ENCODE measurements at places on chromosomes 1 and 21. TPM values are rescaled to one million over a fixed set of nuclear protein-coding genes. Genes with fewer than 3 reads are reported as not detected.

C1orf185 gene
- total RNA-seq, result not detected

- DNase-seq, result no peak
- H3K4me1 ChIP-seq, result no peaks in the 10 kb centered on the region
- H3K27me3 ChIP-seq, result no peaks in the 10 kb centered on the region
- no peaks in the 10 kb centered on the region for H3K36me3 ChIP-seq
- H3K4me3 ChIP-seq, result no peak overlapping the region
These were observed 16.1 kb downstream of the TIE1 start for GRCh38 chr1:43316738-43317520.

GRCh38 chr1:19757641-19758040 lies 42.1 kb downstream of the TMCO4 start:
- peak overlapping the region; percentile 61 for H3K27ac ChIP-seq
- peaks cover 6% of the 10 kb centered on the region for H3K4me1 ChIP-seq
- no peaks in the 10 kb centered on the region for H3K27me3 ChIP-seq
- no peak for DNase-seq

DNA sequence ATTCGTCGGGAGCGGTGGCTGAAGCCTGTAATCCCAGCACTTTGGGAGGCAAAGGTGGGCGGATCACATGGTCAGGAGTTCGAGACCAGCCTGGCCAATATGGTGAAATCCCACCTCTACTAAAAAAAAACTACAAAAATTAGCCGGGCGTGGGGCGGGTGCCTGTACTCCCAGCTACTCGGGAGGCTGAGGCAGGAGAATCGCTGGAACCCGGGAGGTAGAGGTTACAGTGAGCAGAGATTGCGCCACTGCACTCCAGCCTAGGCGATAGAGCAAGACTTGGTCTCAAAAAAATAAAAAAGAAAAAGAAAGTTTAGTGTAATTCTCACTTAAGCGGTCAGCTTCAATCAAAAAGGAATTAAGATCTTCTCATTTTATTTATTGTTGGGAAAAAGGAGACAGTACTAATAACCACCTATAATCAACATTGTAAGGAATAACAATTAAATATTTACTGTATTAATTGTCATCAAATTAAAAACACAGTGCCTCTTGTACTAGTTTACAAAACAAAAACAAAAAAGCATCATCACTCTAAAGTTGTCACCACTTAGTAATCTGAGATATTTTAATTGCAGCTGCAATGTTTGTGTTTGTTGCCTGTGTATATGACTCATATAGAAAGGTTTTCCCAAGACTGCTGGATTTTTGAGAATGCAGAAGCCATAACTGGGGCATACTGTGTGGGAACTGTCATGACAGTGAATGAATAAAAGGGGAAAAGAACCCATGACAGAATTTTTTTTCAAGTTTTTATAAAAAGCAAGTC lies 3.7 kb downstream of the FBXO42 start:
- H3K4me3 ChIP-seq, result peak overlapping the region; percentile 23
- H3K36me3 ChIP-seq, result no peaks in the 10 kb centered on the region
- no peak overlapping the region for H3K27ac ChIP-seq
- DNase-seq, result no peak

CYP4A11 gene
- total RNA-seq, result not detected

DNA sequence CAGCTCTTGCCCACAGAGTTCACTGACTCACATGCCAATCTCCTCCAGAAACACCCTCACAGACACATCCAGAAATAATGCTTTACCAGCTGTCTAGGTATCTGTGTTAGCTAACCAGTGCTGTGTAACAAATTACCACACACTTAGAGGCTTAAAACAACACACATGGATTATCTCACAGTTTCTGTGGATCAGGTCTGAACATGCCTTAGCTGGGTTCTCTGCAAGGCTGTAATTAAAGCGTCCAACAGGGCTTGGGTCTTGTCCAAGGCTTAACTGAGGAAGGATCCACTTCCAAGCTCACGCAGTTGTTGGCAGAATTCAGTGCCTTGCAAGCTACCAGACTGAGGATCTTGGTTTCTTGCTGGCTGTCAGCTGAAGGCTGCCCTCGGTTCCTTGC lies 92.5 kb upstream of the RGS4 start:
- no peaks in the 10 kb centered on the region for H3K36me3 ChIP-seq
- H3K27ac ChIP-seq, result no peak overlapping the region
- H3K4me3 ChIP-seq, result no peak overlapping the region
- no peaks in the 10 kb centered on the region for H3K4me1 ChIP-seq
- no peak for DNase-seq
